ENCODE measurements at places on chromosomes 3 and 15.
A peak's percentile ranks its signal among the peaks of the same experiment; 100 is the strongest.

- H3K27me3 ChIP-seq = peaks cover 6% of the 10 kb centered on the region
- DNase-seq = no peak
- no peaks in the 10 kb centered on the region for H3K36me3 ChIP-seq
These were observed 85.8 kb downstream of the ANP32A start for GRCh38 chr15:68734881-68735280.

DNA sequence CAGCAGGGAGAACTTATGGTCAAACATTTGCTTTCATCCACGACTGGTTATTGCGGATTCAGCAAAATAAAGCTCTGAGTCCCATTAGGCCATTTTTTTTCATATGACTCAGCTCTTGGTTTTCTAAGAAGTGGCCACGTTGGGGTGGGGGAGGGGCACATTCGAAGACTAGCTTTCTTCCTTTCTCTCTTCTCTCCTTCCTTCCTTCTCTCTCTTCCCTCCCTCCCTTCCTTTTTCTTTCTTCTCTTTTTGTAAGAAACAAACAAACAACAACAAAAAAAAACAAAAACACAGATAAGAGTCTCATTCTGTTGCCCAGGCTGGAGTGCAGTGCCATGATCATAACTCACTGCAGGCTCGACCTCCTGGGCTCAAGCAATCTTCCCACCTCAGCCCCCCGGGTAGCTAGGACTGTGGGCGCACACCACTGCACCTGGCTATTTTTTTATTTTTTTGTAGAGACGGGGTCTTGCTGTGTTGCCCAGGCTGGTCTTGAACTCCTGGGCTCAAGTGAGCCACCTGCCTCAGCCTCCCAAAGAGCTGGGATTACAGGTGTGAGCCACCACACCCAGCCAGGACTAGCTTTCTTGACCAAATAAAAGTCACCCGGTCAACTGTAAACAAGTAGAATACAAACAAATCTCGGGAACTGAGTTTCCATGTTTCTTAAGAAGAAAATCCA lies 41.6 kb downstream of the ABCC5 start:
- H3K36me3 ChIP-seq = peaks cover 21% of the 10 kb centered on the region
- H3K27ac ChIP-seq = no peak overlapping the region
- DNase-seq = no peak
- H3K27me3 ChIP-seq = no peaks in the 10 kb centered on the region
- H3K4me1 ChIP-seq = no peaks in the 10 kb centered on the region

DNA sequence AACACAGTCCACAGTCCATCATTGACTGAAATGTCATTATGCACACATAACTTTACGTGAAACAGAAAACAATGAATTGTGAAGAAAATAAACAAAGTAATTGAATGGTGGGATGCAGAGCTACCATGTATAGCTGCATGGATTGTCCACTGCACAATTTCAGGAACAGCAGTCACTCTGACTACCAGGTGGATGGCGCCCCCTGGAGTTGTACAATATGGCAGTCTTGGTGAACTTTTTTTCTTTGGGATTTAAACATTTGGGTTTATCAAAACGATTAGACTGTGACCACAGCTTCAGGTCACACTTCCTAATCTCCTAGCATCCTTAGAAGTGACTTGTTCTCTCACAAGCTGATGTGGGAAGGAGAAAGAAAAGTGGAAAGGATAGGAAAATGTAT lies 48.9 kb upstream of the TCF12 start:
- no peaks in the 10 kb centered on the region for H3K27me3 ChIP-seq
- H3K36me3 ChIP-seq = no peaks in the 10 kb centered on the region
- no peak for DNase-seq
- H3K4me3 ChIP-seq = no peak overlapping the region
- H3K4me1 ChIP-seq = no peaks in the 10 kb centered on the region
- no peak overlapping the region for H3K27ac ChIP-seq

- no peak for DNase-seq
- H3K4me3 ChIP-seq = no peak overlapping the region
- H3K4me1 ChIP-seq = peaks cover 5% of the 10 kb centered on the region
- no peak overlapping the region for H3K27ac ChIP-seq
- H3K36me3 ChIP-seq = peaks cover 2% of the 10 kb centered on the region
These were observed 10.7 kb upstream of the VPS8 start for GRCh38 chr3:184801241-184801785.

DNA sequence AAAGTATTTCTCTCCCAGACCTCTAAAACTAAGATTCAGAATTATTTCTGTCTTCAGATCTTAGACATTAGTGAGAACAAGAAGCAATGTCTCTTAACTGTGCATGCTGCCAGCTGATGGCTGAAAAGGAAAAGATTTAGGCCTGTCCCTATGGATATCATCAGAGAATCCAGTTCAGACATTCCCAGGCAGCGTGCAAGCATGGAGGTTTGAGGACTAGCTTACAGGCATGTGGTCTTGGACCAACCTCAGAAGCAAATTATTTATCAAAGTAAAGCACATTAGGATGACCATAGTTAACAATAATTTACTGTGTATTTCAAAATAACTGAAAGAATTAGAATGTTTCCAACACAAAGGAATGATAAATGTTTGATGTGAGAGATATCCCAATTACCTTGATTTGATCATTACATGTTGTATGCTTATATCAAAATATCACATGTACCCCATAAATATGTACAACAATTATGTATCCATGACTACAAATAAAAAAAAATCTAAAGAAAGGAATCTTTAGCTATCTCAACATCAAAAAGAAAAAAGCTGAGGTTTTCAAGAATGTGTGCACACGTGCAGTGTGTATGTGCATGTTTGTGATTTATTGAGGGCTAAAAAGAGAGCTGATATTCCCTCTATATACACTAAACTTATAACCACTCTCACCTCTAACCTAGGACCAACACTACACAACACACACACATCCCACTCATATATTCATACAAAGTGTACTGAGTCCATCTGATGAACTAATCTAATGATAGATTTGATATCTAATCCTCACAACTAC lies 108.9 kb upstream of the THBS1 start:
- no peaks in the 10 kb centered on the region for H3K36me3 ChIP-seq
- no peaks in the 10 kb centered on the region for H3K4me1 ChIP-seq
- DNase-seq = no peak
- H3K27ac ChIP-seq = no peak overlapping the region

DNA sequence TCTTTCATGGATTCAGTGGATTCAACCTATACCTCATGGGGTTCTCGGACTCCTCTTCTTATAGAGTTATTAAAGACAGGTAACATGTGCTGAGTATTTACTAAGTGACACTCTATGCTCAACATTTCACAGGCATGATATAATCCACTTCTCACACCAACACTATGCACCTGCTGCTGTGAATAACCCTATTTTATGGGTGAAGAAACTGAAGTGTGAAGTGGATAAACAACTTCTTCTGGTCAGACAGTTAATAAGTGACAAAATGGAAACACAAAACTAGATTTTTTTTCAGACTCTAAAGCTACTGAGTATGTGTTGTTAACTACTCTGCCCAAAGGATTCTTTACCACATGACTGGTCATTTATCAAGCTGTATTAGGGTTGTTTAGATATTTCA lies 403.5 kb downstream of the DIPK2A start:
- no peak overlapping the region for H3K4me3 ChIP-seq
- H3K4me1 ChIP-seq = no peaks in the 10 kb centered on the region
- no peak overlapping the region for H3K27ac ChIP-seq
- no peaks in the 10 kb centered on the region for H3K36me3 ChIP-seq
- DNase-seq = no peak

- H3K4me1 ChIP-seq = no peaks in the 10 kb centered on the region
- no peak overlapping the region for H3K4me3 ChIP-seq
- H3K27ac ChIP-seq = no peak overlapping the region
- DNase-seq = no peak
- H3K36me3 ChIP-seq = no peaks in the 10 kb centered on the region
These were observed 129.5 kb downstream of the ATP8B4 start for GRCh38 chr15:49989498-49989897.

DNA sequence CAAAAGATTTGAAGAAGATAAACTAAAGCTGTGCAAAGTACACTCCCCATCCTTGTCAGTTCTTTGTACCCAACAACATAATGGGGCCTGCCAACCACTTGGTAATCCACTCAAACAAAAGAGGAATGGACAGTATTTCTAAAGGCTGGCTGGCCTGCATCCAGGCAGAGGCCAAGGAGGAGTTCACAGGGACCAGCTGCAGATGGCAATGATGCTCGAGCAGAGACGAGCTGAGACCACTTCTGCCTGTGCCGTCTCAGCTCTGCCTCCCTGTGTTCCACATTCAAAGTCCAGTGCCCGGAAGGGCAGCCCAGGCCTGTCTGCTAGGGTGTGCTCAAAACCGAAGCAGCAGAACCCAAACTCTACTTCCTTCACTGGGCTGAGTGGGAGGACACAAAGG lies 14.3 kb downstream of the CXCR6 start:
- H3K4me1 ChIP-seq = no peaks in the 10 kb centered on the region
- no peaks in the 10 kb centered on the region for H3K27me3 ChIP-seq
- no peak overlapping the region for H3K27ac ChIP-seq
- peaks cover 35% of the 10 kb centered on the region for H3K36me3 ChIP-seq
- DNase-seq = no peak

GRCh38 chr15:67967871-67968431 lies 86.2 kb upstream of the PIAS1 start:
- H3K36me3 ChIP-seq = no peaks in the 10 kb centered on the region
- peaks cover 5% of the 10 kb centered on the region for H3K4me1 ChIP-seq
- peaks cover 20% of the 10 kb centered on the region for H3K27me3 ChIP-seq
- DNase-seq = peak; percentile 21
- H3K27ac ChIP-seq = no peak overlapping the region
- H3K4me3 ChIP-seq = peak overlapping the region; percentile 69

DNA sequence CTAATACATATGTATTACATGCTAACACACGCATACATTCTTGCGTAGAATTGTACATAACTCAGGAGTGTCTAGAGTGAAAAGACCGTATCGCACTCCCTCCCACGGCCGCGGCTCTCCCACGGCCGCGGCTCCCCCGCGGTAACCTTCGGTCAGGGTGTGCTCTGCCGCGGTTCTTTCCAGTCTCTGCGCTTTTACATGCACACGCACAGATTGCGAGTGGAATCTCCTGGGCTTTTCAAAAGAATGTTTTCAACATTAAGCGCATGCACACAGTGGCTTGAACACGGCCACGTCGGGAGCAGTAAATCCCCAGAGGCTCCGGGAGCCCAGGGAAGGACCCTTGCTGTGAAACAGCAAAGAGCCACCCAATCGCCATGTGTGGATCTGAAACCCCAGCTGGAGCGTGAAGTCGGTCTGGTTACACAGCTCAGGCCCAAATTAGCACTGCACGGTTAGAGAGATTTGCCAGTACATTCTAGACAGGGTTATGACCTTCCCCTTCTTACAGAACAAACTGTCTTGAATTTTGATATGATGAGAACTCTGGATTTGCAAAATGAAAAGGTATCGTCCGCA lies 805 bp upstream of the RGMA start:
- H3K4me1 ChIP-seq = peaks cover 10% of the 10 kb centered on the region
- H3K27me3 ChIP-seq = peaks cover 29% of the 10 kb centered on the region
- H3K4me3 ChIP-seq = peak overlapping the region; percentile 55
- H3K27ac ChIP-seq = no peak overlapping the region

DNA sequence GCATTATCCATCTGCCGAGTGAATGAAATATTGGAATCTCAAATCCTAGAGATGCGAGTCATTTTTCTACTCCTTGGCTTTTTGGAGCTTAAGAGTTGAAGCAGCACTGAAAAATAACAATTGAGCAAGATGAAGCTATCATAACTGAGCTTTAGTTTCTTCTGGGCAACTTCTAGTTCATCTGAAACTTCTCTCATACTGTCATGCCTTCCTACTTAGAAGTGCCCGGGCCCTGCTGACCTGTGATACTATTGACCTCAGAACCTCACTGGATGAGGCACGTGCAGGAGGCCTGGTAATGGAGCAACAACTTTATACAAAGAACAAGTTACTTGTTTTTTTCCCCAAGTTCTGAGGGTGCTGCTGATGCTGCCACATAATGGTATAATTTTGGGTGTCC lies 48.5 kb upstream of the P3H2 start:
- peaks cover 3% of the 10 kb centered on the region for H3K27me3 ChIP-seq
- H3K27ac ChIP-seq = peak overlapping the region; percentile 19
- H3K36me3 ChIP-seq = no peaks in the 10 kb centered on the region
- H3K4me3 ChIP-seq = no peak overlapping the region

DNA sequence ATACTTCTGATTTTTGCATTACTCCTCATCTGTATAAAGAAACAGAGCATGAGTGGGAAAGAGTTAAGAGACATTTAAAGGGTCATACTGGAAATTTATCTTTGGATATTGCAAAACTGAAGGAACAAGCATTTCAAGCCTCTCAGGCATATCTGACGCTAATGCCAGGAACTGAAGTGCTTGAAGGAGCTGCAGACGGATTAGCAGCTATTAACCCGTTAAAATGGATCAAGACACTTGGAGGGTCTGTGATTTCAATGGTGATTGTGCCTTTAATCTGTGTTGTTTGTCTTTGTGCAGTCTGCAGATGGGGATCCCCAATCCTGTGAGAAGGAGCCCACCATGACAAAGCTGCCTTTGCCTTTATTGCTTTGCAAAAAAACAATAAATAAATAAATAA lies 202.5 kb upstream of the UBE3A start:
- no peak overlapping the region for H3K4me3 ChIP-seq
- no peak for DNase-seq
- peaks cover 3% of the 10 kb centered on the region for H3K27me3 ChIP-seq
- H3K36me3 ChIP-seq = no peaks in the 10 kb centered on the region
- no peaks in the 10 kb centered on the region for H3K4me1 ChIP-seq

GRCh38 chr3:25460751-25461150 lies 32.7 kb downstream of the RARB start:
- H3K27ac ChIP-seq = no peak overlapping the region
- no peaks in the 10 kb centered on the region for H3K4me1 ChIP-seq
- no peak overlapping the region for H3K4me3 ChIP-seq

DNA sequence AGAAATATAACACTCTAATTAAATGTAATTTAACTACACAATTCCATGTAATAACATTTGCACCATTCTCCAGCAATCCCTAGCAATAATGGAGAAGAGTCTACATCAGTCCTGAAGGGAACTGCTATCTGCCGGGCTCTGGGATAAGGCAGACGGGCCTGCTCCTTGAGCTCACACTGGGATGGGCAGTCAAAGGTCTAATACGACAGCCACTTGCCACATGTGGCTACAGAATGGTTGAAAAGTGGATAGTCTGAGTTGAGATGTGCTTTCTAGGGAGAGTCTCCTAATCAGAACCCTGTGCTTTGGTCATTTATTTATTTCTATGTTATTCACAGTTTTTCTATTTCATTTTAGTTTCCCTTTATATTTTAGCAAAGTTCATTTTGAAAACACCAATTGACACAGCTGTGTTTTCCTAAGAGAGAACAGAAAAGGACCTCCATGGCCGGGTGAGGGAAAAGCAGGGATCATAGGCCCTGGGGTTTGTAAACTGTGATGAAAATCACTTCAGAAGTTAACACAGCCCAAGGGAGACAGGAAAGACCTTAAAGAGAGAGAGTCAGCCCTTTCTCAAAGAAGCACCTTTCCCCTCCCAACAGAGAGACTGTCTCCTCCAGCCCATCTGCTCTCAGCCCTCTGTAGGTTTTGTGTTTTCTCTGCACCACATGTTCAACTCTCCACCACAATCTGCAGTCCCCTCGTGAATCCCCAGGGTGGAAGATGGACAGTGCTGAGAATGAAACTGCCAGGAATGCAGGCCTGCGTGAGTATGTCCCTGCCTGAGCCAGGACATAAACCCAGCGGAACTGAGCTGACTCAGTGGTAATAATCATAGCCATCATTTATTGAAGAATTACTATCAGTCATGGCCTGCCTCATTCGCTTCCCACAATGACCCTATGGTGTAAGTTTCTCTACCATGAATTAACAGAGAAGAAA lies 11.6 kb downstream of the FSIP1 start:
- no peak for DNase-seq
- no peaks in the 10 kb centered on the region for H3K4me1 ChIP-seq
- H3K4me3 ChIP-seq = no peak overlapping the region
- H3K27ac ChIP-seq = no peak overlapping the region

GRCh38 chr15:88878720-88879184 lies 16.6 kb downstream of the HAPLN3 start:
- H3K4me3 ChIP-seq = no peak overlapping the region
- H3K27me3 ChIP-seq = no peaks in the 10 kb centered on the region
- H3K4me1 ChIP-seq = no peaks in the 10 kb centered on the region
- no peak for DNase-seq
